ENCODE measurements at places on chromosomes 1 and 21. TPM values are rescaled to one million over a fixed set of nuclear protein-coding genes. Genes with fewer than 3 reads are reported as not detected.

DNA sequence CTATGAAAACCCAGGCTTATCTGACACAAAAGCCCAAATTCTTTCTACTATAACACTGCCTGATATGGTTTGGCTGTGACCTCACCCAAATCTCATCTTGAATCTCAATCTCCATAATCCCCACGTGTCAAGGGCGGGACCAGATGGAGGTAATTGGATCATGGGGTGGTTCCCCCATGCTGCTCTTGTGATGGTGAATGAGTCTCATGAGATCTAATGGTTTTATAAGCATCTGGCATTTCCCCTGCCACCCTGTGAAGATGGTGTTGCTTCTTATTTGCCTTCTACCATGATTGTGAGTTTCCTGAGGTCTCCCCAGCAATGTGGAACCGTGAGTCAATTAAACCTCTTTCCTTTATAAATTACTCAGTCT is 123.3 kb upstream of the USP24 start:
- no peak for DNase-seq

GRCh38 chr1:211236633-211237320 is 22.4 kb upstream of the RCOR3 start:
- no peak for DNase-seq

The C8B gene
- polyA plus RNA-seq, result 0.10 TPM

The TMEM269 gene
- 1.3 TPM for polyA plus RNA-seq
